ENCODE measurements at places on chromosomes 1 and 21.
A peak's percentile ranks its signal among the peaks of the same experiment; 100 is the strongest.

DNA sequence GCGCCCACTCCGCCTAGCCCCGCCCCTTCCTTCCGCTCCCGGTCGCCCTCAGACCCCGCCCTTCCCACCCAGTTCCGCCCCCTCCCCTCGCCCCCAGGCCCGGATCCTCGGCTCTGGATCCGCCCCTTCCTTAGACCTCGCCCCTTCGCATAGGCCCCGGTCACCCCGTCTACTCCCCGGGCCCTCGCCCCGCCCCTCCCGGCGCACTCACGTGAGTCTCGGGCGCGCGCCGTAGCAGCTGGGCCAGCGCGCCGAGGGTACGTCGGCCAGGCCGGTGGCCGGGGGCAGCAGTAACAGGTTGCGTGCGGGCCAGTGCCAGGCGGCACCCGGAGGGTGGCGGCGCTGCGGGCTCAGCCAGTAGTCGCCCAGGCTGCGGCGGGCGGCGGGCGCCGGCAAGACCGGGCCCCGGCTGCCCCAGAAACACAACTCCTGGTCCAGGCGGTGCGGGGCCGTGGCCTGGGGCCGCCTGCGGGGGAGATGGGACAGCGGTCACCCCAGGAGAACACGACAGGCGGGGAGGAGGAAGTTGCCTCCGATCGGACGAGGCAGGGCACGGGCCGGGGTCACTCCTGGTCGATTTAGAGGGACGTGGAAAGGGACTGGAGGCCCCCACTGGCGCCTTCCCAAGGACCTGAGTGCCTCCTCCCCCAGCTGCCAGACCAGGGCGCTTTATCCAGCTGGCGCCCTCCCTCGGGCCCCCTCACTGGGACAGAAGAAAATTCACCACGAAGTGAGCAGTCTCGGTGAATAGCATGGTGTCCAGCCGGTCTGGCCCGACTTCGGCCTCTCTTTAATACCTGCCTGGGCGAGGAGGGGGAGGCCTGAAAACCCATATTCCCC lies 10.7 kb downstream of the FAM229A start:
- peak; percentile 92 for DNase-seq

DNA sequence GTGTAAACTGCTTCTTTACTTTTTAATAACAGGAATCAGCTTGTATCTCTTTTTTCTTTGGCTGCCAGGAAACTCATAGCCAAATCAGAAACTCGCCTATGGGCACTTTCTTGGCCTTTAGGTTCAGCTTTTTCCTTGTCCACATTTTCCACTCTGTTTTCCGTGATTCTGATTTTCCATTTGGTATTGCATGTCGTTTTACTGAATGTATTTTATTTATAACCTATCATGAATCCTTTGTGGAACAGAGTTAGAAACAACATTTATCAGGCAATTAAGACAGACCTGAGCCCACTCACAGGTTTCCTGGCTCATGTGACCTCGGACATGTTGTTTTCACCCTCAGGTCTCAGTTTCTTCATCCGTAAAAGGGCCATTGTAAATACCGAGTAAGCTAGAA lies 5.3 kb upstream of the ECE1 start:
- no peak for DNase-seq

DNA sequence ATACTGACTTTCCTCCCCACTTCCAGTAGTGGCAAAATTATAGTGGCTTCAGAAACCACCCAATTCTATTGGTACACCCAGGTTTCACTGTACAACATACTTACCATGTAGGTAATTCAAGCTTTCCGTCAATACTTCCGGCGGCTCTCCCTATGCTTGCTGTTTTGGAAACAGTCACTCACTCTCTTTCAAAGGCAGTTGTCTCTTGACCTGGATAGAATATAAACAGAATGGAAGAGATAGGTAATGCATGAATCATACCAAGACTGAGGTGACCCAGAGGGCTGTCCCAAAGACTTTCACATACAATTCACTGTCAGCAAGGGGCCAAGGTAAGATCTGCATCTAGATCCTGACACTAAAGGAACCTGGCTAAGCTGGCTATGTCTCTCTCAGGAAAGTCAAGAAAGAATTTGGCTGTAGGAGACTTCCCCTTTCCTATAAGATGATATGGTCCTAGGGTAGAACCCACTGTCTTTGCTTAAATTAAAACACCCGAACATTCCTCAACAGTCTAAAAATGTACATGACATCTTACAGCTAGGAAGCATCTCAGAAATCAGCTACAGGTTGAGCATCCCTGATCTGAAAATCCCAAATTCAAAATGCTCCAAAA lies 59.6 kb downstream of the LUZP1 start:
- DNase-seq, result peak; percentile 30

GRCh38 chr1:199135901-199136300 lies 497.1 kb downstream of the PTPRC start:
- no peak for DNase-seq

- DNase-seq, result no peak
These were observed 368.7 kb upstream of the ADGRL2 start for GRCh38 chr1:81432059-81432458.

DNA sequence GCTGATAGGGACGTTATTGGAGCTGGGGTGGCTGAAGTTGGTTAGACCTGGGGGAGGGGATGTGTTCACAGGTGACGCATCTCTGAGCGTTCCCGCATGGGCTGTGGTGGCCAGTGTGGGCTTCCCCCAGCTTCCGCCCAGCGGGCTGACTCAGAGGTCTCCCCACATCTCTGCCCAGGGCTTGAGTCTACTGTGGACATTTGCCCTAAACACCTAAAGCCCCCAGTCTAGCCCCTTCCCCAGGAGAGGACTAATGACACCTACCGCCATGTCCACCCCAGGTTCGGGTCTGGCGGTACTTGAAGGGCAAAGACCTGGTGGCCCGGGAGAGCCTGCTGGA lies 2.0 kb downstream of the AGRN start:
- DNase-seq, result no peak

DNA sequence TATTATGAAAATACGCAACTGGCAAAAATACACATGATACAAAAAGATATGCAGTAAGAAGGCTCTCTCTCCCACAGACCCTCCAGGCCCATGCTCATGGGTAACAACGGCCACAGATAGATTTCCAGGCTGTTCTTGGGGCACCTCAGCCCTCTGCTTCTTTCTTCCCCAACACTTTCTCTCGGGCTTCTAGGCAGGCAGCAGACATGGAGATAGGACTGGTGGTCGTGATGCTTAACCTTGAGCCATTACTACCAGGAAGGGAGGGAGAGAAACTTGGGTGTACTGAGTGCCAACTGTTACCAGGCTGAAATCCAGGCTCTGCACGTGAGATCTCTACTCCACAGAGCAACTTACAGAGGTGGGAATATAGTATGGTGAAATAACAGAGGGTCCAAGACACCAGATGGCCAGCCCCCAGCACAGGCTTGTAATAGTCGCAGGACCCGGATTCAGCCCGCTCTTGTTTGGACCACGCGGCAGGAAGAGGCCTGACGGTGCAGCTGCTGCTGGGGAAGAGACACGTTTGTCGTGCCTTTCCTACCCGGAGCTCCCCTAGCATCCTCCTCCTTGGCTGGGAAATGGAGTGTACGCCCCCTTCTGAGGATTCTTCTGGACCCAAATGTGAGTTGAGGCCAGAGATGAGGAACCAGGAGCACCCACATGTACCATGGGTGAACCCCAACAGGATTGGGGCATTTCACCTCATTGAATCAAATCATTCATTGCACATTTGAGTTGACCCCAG lies 441.1 kb upstream of the VAMP3 start:
- no peak for DNase-seq

- no peak for DNase-seq
These were observed 6.8 kb downstream of the TMEM9 start for GRCh38 chr1:201147396-201148015.

DNA sequence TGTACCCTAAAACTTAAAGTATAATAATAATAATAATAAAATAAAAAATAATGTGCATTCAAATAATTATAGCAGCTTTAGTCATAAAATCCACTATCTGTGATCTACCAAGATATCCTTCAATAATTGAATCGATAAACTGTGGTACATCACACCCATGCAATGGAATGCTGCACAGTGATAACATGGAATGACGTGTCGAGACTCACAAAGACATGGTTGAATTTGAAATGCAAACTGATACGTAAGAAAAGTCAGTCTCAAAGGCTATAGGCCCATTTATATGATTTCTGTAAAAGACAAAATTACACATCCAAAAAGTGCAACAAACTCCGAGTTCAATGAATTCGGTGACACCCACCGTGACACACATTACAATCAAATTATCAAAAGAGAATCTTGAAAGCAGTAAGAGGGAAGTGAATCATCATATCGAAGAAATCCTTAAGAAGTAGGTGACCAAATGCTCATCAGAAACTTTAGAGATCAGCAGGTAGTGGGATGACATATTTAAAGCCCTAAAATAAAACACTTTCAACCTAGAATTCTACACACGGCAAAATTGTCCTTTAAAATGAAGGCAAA lies 5.2 kb upstream of the SPRR2E start:
- DNase-seq, result no peak

DNA sequence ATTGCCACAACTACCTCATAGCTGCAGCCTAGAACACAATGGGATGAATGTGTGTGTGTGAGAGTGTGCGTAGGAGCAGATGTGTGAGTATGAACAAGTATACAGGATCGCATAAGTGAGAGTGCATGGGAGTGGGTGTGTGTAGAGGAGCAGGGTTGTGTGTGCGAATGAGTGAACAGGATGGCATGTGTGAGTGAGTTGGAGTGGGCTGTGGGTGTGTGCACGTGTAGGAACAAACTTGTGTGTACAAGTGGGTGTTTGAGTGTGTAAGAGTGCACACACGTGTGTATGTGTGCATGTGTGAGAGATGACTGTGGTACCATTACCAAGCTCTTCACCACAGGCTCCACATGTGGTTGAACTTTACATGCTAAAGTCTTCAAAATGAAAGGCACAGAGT lies 175.4 kb upstream of the EDN2 start:
- no peak for DNase-seq

- DNase-seq, result no peak
These were observed 46.6 kb downstream of the S1PR1 start for GRCh38 chr1:101283443-101283842.

GRCh38 chr1:64663668-64664067 lies 81.2 kb upstream of the RAVER2 start:
- no peak for DNase-seq

- DNase-seq, result peak; percentile 67
These were observed 150.6 kb downstream of the MRPL39 start for GRCh38 chr21:25456672-25457071.

DNA sequence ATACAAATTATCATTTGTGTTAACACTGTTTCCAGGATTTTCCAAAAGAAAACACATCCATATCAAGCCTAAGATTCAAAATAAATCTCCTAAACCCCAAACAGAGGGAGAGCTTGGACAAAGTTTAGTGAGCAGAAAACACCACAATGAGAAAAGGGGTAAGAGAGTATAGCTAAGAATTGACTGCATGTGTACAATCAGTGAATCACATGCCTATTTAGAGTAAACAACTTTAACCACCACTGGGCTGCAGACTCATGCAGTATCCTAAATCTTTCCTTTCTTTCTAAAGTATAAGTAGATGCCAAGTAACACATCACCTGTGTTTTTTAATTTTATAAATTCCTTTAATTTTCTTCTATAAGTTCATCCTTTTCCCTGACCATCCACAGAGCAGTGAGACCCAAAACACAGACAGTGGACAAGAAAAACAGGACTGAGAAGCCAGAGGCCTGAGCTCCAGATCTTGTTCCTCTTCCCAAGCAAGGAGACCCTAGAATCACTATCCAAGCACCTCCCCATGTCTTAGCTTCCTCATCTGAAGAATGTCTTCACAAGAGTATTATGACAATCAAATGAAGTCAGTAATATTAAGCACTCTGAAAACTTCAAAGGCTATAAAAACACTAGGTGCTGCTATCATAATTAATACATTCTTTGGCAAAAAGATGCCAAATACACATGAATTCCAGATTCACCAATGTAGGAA lies 93.1 kb downstream of the VAV3 start:
- DNase-seq, result no peak

GRCh38 chr1:37995751-37996345 lies 6.0 kb upstream of the SF3A3 start:
- DNase-seq, result no peak

- DNase-seq, result no peak
These were observed 12.4 kb downstream of the ENTREP3 start for GRCh38 chr1:155242805-155243358.

GRCh38 chr1:9343269-9343668 lies 50.6 kb downstream of the SPSB1 start:
- DNase-seq, result no peak

DNA sequence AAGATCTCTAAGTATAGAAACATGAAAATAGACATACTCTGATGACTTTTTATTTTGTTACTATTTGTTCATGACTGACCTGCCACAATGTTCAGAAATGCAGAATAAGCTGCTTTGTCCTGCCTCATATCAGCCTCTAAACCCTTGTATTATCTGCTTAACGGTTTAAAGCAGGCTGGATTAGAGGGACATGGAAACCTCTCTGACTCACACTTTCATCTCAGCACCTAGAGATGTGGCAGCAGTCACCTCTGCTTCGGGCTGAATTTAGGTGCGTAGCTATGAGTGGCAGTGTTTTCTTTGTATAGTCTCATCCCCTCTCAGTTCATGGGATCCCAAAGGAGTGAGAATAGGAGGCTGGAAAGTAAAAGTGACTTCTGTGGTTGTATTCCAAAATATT lies 255.4 kb downstream of the RGS7 start:
- no peak for DNase-seq

- no peak for DNase-seq
These were observed 78.3 kb downstream of the VWA5B1 start for GRCh38 chr1:20368866-20369470.

GRCh38 chr1:172727275-172727857 lies 68.5 kb downstream of the FASLG start:
- no peak for DNase-seq

- DNase-seq, result no peak
These were observed 366.3 kb downstream of the MRPL39 start for GRCh38 chr21:25240974-25241373.

GRCh38 chr21:40562242-40563002 lies 284.5 kb downstream of the DSCAM start:
- DNase-seq, result no peak

DNA sequence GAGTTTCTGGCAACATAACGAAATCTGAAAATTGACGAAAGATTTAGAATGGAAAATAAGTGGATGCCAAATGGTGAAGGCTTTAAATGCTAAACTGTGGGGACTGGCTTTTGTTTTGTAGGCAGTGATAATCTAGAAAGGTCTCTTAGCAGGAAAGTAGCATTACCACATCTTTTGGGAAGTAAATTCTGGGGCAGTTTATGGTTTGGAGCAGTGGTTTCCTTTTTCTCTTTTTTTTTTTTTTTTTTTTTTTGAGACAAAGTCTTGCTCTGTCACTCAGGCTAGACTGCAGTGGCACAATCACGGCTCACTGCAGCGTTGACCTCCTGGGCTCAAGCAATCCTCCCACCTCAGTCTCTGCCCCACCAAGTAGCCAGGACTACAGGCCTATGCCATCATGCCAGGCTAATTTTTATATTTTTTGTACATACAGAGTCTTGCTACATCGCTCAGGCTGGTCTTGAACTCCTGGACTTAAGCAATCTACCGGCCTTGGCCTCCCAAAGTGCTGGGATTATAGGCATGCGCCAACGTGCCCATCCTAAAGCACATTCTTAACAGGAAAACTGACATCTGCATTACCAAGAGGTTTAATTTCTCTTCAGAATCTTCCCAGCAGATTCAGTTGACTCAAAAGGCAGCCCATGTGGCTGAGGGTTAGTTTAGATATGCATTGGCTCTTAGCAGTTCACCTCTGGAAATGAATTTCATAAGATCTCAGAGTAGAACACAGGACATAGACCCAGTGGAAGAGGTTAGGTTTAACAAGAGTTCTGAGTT lies 32.9 kb downstream of the C21orf91 start:
- DNase-seq, result no peak

GRCh38 chr1:109573785-109574184 lies 25.4 kb downstream of the GNAI3 start:
- DNase-seq, result no peak

All from CD4-positive, alpha-beta T cell treated with Interleukin-15 for 4 hours (primary cell).